ENCODE measurements at places on chromosomes 11 and 22. TPM values are rescaled to one million over a fixed set of nuclear protein-coding genes. Genes with fewer than 3 reads are reported as not detected.

Gene TMEM86A
- total RNA-seq: 2.6 TPM

Gene GRK2
- 67.5 TPM for total RNA-seq

Gene JAML
- total RNA-seq: 2.5 TPM

Gene KDM4E
- not detected for total RNA-seq

Gene B3GAT1
- total RNA-seq: 0.52 TPM

Gene RIN1
- 3.8 TPM for total RNA-seq

Gene PAAF1
- total RNA-seq: 19.0 TPM

Gene FOSL1
- 1.8 TPM for total RNA-seq

Gene UCP2
- 37.2 TPM for total RNA-seq

Gene OR5P2
- total RNA-seq: not detected

Gene OR2AG1
- not detected for total RNA-seq

Gene TPBGL
- total RNA-seq: 0.31 TPM

Gene MMP10
- total RNA-seq: 1.7 TPM

Gene OR5B21
- not detected for total RNA-seq

Gene CDKN1C
- 87.0 TPM for total RNA-seq

Gene ST14
- total RNA-seq: 0.62 TPM

Gene CCDC81
- total RNA-seq: 3.7 TPM

Gene APLNR
- total RNA-seq: 3.7 TPM

Gene PATE2
- not detected for total RNA-seq

Gene SLC22A8
- not detected for total RNA-seq

Gene HTR3A
- not detected for total RNA-seq

Gene FOLH1
- total RNA-seq: 2.8 TPM

Gene HTR3B
- total RNA-seq: not detected

Gene SNRPD3
- 103 TPM for total RNA-seq

Gene BCL2L13
- total RNA-seq: 68.5 TPM

Gene IFITM1
- 29.9 TPM for total RNA-seq

Gene GRAP2
- total RNA-seq: 1.9 TPM

Gene OR52I1
- total RNA-seq: not detected

Gene OR8G5
- total RNA-seq: not detected

Gene CD3E
- total RNA-seq: 2.8 TPM

Gene RBMXL2
- total RNA-seq: not detected

Gene DDX25
- total RNA-seq: not detected

Gene TNNI2
- total RNA-seq: not detected

Gene ASRGL1
- total RNA-seq: 16.3 TPM

Gene CDC42BPG
- 0.13 TPM for total RNA-seq

Gene SAA2
- not detected for total RNA-seq

Gene CDC45
- total RNA-seq: not detected

Gene P2RX3
- total RNA-seq: not detected

Gene USP28
- total RNA-seq: 28.6 TPM

Gene TYR
- not detected for total RNA-seq

Gene SAA1
- 32.3 TPM for total RNA-seq

Gene RIMBP3C
- 0.35 TPM for total RNA-seq

Gene NAALAD2
- total RNA-seq: 2.8 TPM

Gene DDIAS
- 2.3 TPM for total RNA-seq

Gene LUZP2
- total RNA-seq: not detected

Gene SYCE3
- not detected for total RNA-seq

Gene TTC36
- 5.6 TPM for total RNA-seq

Gene RAB36
- 6.5 TPM for total RNA-seq

Measured in gastroesophageal sphincter (tissue), 4 donors.